Activated CD4-positive, CD25-positive, alpha-beta regulatory T cell (primary cell): ENCODE measurements at places on chromosomes 4 and X.

DNA sequence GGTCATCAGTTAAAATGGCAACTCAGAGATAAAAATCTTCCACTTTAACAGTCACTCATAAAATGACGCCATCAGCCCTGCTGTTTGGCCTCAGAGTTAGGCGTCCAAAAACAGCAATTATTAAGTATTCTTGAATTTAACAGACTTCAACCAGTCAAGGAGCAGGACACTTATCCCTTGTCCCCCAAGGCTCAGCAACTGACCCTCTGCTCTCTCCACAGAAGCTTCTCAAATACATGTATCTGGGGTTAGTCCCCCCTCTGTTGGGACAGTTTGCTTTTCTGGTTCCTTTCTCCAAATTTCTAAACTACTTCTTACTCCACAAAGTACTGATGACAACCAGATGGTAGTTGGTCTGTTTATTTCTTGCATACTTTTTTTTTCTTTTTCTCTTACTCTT, 54.4 kb downstream of the SOD3 start:
- DNase-seq = no peak

DNA sequence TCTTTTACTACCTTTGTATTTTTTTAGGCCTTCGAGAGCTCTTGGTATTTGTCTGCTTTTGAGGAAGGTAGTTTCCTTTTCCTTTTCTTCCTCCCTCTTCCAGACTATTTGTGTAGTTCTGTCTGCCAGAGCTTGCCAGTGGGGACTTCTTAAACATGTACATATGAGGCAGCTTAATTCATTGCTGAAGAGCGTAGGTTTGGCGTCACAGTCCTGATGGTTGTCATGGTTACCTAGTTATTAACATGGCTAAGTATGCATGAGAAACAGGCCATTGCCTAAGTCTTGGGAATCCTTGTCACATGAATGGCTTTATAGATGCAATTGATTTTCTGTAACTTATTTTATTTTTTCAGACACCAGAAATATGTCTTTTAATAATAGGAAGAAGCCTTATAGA, 48.5 kb upstream of the ARMCX2 start:
- no peak for DNase-seq

- DNase-seq = no peak
Measured at GRCh38 chr4:20422398-20422797, 170.7 kb downstream of the SLIT2 start.

- DNase-seq = no peak
Measured at GRCh38 chr4:3759236-3759635, 6.9 kb upstream of the ADRA2C start.

- peak; percentile 6 for DNase-seq
Measured at GRCh38 chr4:121370729-121371325, 10.0 kb downstream of the QRFPR start.

- DNase-seq = no peak
Measured at GRCh38 chr4:108201774-108202173, 33.0 kb upstream of the LEF1 start.

DNA sequence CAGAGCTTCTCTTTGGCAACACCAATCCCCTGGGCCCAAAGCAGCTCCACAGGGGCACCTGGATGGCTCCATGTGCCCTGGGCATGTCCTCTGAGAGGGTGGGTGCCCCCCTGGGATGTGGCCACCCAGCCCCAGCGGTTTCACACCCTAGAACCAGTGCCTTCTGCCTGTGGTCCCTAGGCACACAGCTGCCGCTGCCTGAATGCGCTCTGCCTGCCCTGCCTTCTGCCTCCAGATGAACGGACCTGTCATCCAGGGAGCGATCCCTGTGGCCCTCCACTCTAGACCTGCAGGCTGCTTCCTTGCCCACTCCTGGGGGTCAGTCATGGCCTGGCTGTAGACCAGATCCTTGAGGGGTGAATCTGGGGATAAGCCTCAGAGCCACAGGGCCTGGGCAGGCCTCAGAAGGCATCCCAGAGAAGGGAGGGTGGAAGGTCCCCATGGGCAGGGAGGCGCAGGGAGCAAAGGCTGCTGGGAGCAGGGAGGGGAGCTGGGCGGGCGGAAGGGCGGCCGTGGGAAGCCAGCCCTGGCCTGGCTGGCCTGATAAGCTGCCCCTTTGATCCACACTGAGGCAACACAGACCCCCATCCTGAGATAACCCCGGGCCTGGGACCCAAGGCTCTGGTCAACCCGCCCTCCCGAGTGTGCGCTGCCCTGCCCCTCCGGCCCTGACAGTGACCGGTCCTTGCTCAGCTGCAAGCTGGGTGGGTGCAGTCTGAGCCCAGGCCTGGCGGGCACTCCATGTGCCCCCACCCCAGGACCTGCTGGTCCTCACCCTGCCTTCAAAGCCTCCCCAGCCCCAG, 8.1 kb upstream of the FGFR3 start:
- DNase-seq = no peak

DNA sequence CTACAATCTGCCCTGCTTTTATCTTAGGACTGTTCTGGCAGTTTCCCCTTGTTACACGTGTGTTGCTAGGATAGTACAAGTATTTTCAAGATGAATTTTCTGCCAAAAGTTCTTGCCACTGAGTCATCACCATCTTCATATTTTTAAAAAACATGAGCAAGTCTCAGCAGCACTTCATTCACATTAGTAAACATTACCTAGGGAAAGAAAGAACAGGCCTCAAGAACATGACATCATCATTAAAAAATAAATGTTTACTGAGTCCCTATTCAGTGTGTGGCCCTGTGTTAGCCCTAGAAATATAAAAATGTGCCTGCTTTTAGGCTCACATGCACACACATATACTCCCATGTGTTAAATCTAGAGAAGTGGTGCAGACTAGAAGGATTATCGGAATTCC, 18.7 kb upstream of the GPC3 start:
- DNase-seq = no peak
